Stimulated activated CD4-positive, alpha-beta T cell treated with anti-CD3 and anti-CD28 coated beads, Interleukin-1b, Interleukin-23, amount 100 ng/mL, for 24 hours (primary cell): ENCODE measurements at places on chromosomes 6 and 20.

GRCh38 chr6:7042654-7043545 is 64.9 kb upstream of the RREB1 start:
- DNase-seq = no peak

DNA sequence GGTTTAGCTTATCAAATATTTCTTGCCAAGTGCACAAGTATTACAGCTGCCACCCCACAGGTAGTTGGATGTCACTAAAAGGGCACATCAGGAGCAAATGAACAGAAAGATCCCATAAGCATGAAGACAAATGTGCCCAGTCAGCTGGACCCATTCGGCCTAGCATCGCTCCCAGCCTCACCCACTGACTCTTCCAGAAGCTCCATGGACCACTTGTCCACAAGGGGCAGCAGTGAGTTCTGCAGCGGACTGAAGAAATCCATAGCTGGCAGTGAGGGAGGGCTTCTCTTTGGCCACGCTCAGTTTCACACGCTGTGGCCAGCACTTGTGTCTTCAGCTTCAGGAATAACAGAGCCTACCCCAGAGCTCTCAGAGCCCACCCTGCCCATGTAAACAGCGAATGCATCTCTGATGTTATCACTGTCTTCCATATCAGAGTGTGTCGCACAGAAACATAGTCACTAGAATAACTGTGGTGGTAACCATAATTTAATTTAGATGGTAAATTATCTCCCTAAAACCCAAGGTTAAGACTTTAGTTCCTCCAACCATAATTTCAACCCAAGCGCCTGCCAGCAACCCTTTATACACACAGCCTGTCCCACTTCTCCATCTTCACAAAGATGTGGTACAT is 15.8 kb downstream of the CGA start:
- DNase-seq = peak; percentile 42

GRCh38 chr6:154320181-154320580 is 36.4 kb downstream of the IPCEF1 start:
- no peak for DNase-seq

DNA sequence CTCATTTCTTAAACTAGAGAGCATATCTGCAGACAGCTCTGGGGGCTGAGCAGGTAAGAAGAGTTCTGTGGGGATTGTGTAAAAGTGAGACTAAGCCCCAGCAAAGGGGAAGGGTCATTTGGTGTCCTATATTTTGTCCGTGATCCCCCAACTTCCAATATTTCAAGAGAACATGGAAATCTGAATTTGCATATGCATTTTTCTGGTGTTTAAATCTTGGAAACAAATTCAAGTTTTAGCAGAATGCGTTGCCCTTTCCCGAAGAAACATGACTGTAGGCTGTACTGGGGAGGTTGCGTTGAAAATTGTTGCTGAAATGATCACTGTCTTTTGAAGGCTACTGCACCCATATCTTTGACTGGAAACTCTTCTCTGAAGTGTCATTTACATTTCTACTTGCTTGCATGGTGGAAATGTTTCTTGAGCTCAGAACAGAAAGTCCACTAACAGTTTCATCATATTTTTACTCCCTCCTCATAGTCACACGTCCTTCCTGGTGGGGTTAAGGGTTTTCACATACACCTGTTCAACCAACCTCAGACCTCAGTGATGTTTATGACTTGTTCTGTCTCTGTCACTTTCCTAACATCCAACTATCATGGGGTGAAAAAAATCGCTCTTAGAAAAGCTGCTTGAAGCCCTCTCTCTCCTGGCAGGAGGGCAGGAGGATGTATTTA is 140.3 kb downstream of the BCAS1 start:
- DNase-seq = no peak

DNA sequence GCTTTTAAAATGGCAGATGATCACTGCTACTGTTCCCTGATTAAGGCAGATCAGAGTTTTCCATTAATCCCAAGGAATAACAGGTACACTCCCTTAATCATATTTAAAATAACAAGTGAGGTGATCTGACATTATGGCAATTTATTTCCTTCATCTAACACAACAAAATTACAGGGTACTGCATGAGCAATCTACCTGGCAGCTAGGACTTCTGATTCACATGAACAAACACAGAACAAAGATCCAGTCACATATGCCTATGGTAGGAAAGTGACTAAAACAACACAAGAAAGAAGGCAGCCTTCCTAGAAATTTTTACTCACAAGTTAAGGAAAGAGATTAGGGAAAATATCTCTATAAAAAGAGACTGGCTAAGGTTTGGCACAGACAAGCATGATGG is 33.2 kb downstream of the MAP7 start:
- DNase-seq = no peak
